ENCODE measurements at places on chromosomes 16 and 17. TPM values are rescaled to one million over a fixed set of nuclear protein-coding genes. Genes with fewer than 3 reads are reported as not detected.

Gene CTRB1
- total RNA-seq = 2.7 TPM

Gene CCL14
- total RNA-seq = not detected

Gene PTX4
- not detected for total RNA-seq

Gene PPP1R27
- total RNA-seq = not detected

Gene DYNLL2
- total RNA-seq = 19.8 TPM

Gene SEPTIN1
- total RNA-seq = 1.7 TPM

Data from Panc1 (cell line).